ENCODE measurements at places on chromosomes 2 and 18.

- DNase-seq: no peak
Measured at GRCh38 chr18:34189656-34190435, 34.9 kb downstream of the NOL4 start.

- DNase-seq: no peak
Measured at GRCh38 chr18:74252039-74252395, 39.7 kb downstream of the CYB5A start.

GRCh38 chr2:109623923-109624322, 9.8 kb downstream of the SOWAHC start:
- no peak for DNase-seq

DNA sequence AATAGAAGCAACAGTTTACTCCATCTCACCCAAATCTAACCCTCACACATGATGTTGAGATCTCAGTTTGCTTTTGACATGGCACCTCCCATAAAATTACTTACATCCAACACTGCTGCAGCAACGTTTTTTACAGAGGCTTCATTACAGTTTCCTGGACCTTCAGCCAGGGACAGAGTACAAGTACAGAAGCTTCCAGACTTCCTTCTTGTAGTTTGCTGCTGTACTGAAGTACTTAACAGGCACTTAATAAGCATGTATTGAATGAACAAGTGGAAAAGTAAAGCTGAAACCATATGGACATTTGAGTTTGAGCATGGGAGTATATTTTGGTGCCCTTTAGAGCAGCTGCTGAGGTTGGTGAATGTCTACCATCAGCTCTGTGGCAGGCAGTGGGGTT, 514.2 kb downstream of the PTPRM start:
- no peak for DNase-seq

All from SW 1271 (cell line).